Tongue (tissue), 3 donors: ENCODE measurements at places on chromosomes 7 and 10. TPM values are rescaled to one million over a fixed set of nuclear protein-coding genes. Genes with fewer than 3 reads are reported as not detected.

The ADCY1 gene
- 9.8 TPM for total RNA-seq

The FGF8 gene
- total RNA-seq = not detected

The TAS2R41 gene
- 0.31 TPM for total RNA-seq

The ARF5 gene
- total RNA-seq = 149 TPM

The GRID1 gene
- total RNA-seq = 1.4 TPM

The SGCE gene
- total RNA-seq = 266 TPM

The ZNF804B gene
- not detected for total RNA-seq

The VAX1 gene
- not detected for total RNA-seq

The CHST3 gene
- 29.6 TPM for total RNA-seq

The CPXM2 gene
- 7.8 TPM for total RNA-seq

The CNPY4 gene
- 24.4 TPM for total RNA-seq

The NUTM2A gene
- 2.1 TPM for total RNA-seq

The XRCC2 gene
- 3.8 TPM for total RNA-seq

The TDRD1 gene
- 1.6 TPM for total RNA-seq

The MYOZ1 gene
- 706 TPM for total RNA-seq
